Effector CD4-positive, alpha-beta T cell (primary cell): ENCODE measurements at places on chromosomes 7 and 10.

DNA sequence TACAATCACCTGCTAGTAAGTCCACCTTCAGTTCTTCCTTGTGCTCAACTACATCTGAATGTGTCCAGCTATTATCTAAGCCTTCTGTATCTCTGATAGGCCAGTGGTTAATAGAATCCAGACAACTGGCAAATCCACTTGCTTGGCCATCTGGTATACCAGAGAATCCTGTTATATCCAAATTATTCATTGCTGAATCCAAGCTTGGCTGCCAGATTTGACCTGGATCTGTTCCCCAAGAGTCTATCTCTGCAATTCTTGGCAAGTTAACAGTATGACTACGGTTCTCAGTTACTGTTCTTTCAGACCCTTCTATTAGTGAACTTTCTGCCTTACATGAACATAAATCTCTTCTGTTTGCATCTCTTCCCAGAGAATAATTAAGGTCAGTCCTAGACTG, 154.6 kb upstream of the TARP start:
- no peak for DNase-seq

DNA sequence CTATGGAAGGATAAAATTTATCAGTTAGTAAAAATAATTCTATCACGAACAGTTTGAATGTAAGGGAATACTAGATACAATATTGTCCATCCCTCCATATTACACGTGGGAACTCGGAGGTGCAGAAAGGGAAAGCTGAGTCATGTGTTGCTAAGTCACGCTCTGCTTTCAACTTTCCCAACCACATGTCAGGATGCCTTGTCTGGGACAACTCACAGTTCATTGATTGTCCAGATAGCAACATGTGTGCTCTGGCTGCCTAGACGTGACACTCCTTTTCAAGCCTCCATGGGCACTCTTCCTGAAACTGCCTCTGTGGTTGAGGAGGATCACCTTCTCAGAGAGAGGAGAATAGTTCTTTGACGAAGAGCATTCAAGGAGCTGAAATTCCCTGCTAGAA, 808.1 kb downstream of the GRID1 start:
- DNase-seq, result no peak

DNA sequence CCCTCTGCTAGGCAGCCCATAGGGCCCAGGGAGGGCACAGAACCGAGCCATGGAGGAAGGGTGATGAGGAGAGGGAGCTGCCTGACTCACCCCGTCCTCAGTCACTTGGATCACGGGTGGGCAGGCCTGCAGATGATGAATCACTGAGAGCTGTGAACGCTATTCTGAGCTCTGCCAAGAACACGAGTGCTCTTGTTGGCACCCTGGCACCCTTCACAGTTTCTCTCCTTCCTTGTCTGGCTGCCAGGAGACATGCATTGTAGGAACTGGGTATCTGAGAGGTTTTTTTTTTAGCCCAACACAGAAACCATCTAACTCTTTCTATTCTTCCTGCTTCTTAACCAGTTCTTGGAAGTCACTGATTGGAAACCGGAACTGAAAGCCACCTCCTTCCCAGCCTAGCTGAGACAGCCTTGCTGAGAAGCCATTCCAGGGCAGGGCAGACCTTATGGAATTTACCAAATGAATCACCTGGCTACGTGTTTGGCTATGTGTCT, 82.1 kb downstream of the SLC37A3 start:
- DNase-seq, result no peak

GRCh38 chr10:78066012-78066411, 32.3 kb downstream of the RPS24 start:
- no peak for DNase-seq

GRCh38 chr7:114375907-114376306, 38.7 kb upstream of the FOXP2 start:
- DNase-seq, result no peak

DNA sequence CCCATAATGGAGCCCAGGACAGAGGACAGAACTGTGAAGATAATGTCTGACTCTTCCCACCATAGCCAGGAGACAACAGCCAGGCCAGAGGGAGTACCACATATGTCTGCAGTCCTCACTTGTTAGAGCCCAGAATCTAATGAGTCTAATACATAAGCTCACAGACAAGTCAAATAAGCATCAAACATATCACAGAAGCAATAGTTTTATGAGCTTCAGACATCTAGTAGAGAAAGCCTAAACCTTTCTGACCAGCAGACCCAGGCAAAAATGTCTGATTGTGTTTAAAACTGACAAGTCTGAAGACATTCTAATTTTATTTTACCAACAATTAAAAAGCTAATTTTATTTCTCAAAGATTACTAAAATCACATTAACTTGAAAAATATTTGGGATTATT, 75.5 kb downstream of the MAPK8 start:
- DNase-seq, result no peak

- DNase-seq, result no peak
Measured at GRCh38 chr10:1549591-1550290, 187.6 kb downstream of the ADARB2 start.

DNA sequence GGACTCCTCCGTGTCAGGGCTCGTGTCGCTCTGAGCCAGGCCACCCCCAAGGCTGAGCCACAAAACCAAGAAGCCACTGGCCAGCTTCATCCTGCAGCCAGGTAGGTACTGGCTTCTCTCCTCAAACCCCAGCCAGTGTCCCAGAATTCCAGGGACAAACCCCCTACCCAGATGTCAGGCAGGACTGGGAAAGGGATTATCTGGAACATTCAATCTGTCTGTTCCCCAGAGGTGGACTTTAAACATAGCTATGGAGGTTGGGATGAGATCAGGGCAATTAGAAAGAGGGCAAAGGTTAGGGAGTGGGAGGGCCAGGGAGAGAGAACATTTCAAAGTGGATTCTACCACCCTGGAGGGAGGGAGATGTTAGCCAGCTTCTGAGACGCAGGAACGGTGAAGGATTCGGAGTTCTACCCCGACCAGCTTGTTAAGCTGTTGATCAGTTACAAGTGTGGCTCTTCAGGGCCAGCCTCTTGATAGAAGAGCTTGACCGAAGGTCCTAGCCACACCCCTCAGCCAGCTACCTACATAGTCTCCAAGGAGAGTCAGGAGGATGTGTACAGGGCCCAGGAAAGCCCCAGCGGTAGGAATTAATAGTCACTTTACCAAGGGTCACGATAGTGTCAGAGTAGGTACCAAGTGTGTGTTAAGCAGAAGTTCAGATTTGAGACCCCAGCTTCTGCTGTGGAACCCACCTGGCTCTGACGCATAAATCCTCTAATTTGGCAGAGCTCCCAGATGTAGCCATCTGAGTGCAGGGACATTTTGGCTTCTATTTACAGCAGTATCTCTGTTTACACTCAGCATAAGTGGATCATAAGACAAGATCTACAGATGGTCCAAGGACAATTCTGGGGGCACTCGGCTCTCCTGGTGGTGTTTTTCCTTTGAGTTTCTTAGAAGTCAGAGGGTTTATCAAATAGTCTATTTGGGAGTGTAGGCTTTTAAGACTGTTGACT, at the start of gene PLA2G12B:
TSS of gene PLA2G12B (minus strand) at position 211 of the 959 bp plus-strand sequence. CDS start at position 90, 121 bp downstream.
- no peak for DNase-seq

GRCh38 chr10:116163333-116164131, 109.5 kb downstream of the GFRA1 start:
- no peak for DNase-seq
